ENCODE measurements at places on chromosomes 1 and 21.

DNA sequence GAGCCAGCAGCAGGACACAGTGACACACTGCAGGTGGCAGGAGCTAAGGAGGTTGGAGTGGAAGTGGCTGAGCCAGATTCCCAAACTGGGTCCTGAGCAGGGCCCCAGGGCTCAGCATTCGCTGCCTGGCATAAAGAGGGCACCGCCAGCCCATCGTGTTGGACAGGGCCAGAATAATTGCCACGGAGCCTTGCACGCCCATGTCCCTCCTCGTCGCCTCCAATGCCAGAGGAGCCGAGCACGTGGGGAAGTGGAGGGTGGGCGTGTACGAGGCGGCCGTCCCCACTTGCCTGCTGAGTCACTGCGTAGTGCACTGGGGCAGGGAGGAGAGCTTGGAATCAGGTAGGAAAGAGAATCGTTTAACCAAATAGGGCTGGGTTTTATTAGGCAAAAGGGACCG lies 26.1 kb upstream of the LRRC47 start:
- no peak for DNase-seq

- no peak for DNase-seq
Observed at GRCh38 chr1:241215683-241216082, 141.3 kb downstream of the RGS7 start.

DNA sequence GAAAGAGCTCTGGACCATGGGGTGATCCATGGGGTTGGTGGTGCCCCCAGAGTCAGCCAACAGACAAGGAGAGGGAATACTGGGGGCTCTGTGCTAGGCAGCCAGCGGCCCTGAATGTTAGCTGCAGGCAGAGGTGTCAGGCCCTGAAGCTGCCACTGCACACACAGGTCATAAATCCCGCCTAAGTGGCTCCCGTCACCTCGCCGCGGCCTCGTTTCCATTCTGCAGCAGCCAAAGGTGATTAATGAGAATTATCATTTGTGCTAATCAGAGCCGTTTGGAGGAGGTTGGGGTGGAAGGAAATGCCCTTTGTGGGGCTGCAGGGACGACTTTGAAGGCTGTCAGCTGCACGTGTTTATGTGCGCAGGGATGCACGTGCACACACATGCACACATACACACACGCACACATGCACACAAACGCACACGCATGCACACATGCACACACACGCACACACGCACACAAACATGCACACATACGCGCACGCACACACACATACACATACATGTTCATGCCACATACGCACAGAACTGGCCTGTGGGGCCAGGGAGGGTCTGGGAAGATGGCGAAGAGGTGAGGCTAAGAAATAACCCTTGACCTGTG lies 88.8 kb upstream of the ARHGEF16 start:
- no peak for DNase-seq

DNA sequence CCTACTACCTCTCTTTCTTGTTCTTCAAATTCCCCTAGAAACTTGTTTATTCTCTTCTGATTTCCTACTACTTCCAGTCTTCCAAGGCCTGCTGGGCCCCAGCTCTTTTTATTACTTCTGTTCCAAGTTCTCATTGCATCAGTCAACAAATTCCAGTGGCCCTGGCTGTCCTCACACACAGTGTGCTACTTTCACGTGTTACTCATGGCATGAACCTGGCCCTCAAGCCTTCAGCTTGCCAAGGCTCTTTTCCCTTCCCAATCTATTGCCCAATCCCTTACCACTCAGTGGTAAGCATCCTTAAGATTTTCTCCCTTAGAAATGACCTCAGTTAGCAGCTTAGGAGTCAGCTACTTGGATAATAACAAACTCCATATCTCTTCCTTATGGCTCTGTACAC lies 613.5 kb downstream of the LMO4 start:
- no peak for DNase-seq

DNA sequence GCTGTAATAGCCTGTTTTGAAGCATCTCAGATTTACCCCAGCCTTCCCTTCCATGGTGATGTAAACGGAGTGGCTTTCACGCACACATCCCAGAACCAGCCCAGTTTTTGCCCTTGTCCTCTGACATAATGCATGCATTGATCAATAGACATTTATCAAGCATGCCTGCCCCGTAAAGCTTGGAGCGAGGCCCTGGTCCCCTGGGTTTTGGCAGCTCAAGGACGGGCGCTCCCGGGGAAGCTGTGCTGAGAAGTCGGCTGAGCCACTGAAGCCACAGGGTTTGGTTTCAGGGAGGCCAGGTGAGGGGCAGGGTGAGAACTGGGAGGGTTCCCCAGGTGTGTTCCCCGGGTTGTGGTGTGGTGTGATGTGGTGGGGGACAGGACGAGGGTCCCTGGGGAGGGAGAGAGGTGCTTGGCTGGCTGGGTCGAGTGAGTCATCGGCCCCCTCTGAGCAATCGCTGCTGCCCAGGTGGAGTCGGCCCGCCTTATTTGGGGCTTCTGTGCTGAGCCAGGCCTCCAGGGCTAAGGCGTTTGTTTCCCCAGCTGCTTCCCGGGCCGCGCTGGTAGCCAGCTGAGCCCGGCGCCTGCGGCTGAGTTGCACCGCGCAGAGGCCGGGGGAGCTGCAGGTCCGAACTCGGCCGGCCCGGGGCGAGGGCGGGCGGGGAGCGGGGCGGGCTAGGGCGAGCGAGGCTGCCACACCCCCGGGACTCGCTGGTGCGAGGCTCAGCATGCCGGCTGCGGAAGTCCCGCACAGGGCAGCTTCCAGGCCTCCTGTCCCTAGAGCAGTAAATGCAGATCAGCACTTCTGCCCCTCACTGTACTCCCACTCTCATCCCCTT lies 23.6 kb downstream of the ATP2B4 start:
- peak; percentile 46 for DNase-seq

DNA sequence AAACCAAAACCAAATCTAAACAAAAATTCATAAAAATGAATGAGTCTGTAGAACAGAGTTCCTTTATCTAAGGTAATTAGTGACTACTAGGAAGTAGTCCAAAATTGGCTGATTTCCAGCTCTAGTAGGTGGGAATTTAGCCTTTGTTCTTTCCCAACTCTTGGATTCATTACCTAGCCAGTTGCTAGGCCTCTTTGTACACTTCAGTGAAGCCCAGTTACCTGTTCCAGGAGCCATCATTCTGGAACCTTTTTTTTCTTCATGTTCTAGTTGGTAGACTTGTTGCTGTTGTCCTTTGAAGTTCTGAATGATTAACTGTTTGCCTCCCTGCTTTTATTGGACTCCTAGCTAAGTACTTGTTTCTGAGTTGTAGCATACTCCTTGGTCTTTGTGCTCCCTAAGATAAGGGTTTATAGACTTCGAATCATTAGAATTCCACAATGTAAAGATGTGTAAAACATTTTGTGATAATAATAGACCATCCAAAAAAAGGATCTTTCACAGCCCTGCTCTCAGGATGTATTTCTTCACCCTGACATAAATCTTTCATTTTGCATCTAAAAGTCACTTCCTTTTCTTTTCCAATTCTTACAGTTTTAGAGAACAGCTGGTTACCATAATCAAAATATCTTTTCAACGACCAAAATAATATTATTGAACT lies 9.8 kb downstream of the PLA2G4A start:
- no peak for DNase-seq

DNA sequence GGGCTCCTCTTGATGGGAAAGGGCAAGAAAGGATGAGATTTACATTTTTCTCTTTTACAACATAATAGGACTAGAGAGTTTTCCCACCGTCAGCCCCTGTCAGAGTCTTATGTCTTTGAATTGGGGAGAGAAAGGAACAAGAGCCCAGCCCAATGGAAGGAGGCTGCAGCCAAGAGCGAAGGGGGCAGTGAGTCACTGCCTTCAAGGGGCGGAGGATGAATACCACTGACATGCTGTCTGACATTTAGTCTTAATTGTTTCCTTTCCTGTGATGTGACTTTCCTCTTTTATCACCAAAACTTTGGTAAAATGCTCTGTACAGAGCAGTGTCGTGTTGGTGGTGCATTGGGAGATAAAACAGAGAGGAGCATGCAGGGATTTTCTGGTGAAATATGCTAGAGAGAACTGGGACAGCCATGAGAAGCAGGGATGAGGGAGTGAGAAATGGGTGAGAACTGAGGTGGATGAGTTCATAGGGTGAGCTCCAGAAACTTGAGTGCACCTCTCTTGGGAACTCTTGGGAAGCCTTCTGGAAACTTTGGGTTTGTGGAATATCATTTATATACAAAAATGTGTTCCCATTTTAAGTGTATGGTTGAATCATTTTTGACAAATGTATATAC lies 179.9 kb upstream of the FGGY start:
- no peak for DNase-seq

- DNase-seq = no peak
Observed at GRCh38 chr1:46005594-46005993, 126.8 kb downstream of the PIK3R3 start.

- no peak for DNase-seq
Observed at GRCh38 chr21:14321042-14321441, 61.9 kb downstream of the HSPA13 start.

DNA sequence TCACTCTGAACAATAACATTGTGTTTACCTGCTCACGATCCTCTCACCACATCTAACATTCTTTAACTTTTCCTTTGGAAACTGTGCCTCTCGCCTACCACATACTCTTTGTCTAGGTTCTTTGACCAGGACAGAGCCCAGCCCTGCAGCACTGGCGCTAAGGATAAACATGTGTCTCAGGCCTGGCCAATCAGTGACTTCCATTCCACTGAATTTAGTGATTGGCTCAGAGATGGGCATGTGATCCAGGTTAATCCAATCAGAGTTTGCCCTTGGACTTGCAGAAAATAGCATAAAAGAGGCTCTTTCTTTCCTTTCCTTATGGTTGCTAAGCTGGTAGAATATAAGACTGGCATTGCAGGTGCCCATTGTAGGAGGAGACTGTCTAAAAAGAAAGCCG lies 605.7 kb downstream of the MATN1 start:
- DNase-seq = no peak

DNA sequence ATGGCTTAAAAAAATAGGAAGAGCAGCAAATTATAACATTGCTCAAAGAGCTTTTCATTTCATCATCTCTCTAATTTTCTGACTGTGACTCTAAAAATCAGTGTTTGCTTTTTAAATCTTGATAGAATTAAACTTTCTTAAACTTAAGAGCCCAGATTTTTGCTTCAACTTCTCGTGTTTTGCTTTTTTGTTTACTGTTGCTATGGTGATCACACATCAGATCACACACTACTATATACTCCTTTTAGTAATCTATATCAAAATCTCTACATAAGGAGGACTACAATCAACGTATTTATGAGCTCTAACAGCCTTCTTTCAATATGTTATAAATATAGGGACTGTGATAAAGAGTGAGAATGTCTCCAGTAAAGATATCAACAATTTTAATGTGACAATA lies 537.3 kb downstream of the KCNT2 start:
- DNase-seq = no peak

- DNase-seq = no peak
Observed at GRCh38 chr1:47547753-47548573, 110.1 kb downstream of the FOXD2 start.

DNA sequence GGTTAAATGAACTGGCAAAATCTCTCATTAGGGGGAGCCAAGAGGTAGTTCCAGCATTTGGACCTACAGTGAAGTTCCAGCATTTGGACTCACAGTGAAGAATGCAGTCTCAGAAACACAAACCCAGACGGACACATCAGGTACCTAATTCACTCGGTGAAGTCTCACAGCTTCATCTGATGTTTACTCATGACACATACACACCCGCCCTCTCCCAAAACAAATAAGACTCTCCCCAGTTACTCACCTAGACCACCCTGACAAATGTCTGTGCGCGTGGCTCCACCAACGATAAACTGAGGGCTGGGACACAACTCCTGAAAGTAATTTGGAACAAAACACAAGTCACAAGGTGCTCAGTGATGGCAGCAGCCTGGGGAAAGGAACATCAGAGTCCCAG lies 11.4 kb downstream of the CAPN8 start:
- no peak for DNase-seq

- DNase-seq = no peak
Observed at GRCh38 chr21:44083631-44084291, 23.4 kb upstream of the PWP2 start.

- no peak for DNase-seq
Observed at GRCh38 chr1:219427403-219427802, 185.5 kb downstream of the ZC3H11B start.

DNA sequence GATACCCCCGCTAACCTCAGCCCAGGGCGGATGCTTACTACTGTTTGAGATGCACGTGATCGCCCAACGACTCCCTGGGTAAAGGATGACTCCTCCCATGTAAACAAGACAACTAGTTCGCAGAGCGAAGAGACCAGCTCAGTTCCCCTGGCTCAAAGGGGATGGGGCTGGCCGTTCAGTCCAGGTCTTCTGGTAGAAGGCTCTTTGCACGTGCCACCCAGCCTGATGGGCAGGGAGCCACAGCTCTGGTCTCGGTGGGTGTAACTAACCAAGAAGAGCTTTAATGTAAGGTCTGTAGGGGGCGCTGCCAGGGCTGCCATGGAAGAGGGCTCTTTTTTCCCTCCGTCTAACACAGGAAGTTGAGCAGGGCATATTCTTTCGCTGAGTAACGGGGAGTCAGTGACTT lies 49.4 kb upstream of the PARP1 start:
- DNase-seq = no peak

- no peak for DNase-seq
Observed at GRCh38 chr1:229751610-229752009, 125.6 kb downstream of the URB2 start.

DNA sequence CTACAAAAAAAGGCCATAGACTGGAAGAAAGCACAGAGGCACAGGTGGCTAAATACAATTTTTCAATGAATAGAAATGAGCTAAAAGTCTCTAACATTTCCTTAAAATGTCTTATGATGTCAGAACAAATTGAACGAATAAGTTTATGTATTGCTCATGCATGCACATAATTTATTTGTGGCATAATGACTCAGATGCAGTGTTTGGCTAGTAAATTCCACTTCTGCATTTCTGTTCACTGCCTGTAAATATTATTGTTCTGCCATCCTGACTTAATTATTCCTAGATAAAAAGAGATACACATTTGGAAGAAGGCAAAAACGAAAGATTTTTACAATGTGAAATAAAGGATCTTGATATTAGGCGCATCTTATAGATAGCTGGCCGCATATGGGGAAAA lies 26.6 kb upstream of the EXO1 start:
- no peak for DNase-seq

GRCh38 chr1:232344791-232345399 lies 285.0 kb downstream of the SIPA1L2 start:
- no peak for DNase-seq

GRCh38 chr1:191620883-191621282 lies 537.4 kb upstream of the RGS18 start:
- no peak for DNase-seq

DNA sequence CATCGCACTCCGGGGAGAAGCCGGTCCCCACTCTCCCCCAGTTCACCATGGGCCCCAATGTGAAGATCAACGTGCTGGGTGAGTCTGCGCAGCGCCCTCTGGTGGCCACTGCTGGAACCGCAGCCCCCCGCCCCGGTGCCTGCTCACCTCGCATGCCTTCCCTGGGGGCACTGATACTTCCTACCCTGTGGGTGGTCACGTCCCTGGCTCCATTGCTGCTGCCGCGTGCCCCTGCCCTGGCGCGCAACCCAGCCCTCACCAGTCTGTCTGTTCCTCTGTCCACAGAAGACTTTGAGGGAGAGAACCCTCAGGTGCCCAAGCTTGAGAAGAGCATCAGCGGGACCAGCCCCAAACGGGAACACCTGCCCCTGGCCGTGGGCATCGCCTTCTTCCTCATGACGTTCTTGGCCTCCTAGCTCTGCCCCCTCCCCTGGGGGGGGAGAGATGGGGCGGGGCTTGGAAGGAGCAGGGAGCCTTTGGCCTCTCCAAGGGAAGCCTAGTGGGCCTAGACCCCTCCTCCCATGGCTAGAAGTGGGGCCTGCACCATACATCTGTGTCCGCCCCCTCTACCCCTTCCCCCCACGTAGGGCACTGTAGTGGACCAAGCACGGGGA lies 7.6 kb downstream of the EFNA3 start:
- peak; percentile 78 for DNase-seq
